BJ (cell line): ENCODE measurements at places on chromosomes 7 and 10. TPM values are rescaled to one million over a fixed set of nuclear protein-coding genes. Genes with fewer than 3 reads are reported as not detected.

GRCh38 chr7:151891753-151892152, 14.8 kb upstream of the PRKAG2 start:
- no peak for DNase-seq

DNA sequence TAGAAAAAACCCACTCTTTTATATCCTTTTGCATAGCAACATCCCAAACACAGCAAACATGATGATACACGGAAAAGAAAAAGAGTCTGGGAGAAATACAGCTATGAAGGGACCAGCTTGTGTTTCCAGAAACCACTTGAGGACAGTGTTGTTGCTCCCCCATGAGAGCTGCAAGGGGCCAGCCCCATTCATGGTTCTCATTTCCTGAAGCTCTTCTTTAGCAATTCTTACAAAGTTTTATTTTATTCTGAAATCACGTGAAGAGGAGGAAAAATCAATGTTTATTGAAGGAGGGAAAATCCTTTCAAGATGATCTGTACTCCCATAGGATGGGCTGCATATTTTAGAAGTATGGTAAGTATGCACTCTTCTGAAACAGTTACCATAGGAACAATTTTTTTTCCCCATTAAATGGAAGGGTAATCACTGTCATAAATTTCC, 17.5 kb upstream of the PRTFDC1 start:
- no peak for DNase-seq

- no peak for DNase-seq
Measured at GRCh38 chr7:99617192-99617781, 541 bp downstream of the ZSCAN25 start.

- no peak for DNase-seq
Measured at GRCh38 chr7:26441002-26441521, 149.4 kb downstream of the SNX10 start.

DNA sequence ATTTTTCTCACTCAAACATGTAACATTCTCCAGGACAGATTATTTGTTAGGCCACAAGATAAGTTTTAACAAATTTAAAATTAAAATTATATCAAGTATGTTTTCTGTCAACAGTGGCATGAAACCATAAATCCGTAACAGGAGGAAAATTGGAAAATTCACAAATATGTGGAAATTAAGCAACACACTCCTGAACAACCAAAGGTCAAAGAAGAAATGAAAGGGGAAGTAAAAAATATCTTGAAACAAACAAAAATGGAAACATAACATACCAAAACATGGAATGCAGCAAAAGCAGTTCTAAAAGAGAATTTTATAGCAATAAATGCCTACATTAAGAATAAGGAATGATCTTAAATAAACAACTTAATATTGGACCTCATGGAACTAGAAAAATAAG, 147.3 kb downstream of the ZEB1 start:
- no peak for DNase-seq

DNA sequence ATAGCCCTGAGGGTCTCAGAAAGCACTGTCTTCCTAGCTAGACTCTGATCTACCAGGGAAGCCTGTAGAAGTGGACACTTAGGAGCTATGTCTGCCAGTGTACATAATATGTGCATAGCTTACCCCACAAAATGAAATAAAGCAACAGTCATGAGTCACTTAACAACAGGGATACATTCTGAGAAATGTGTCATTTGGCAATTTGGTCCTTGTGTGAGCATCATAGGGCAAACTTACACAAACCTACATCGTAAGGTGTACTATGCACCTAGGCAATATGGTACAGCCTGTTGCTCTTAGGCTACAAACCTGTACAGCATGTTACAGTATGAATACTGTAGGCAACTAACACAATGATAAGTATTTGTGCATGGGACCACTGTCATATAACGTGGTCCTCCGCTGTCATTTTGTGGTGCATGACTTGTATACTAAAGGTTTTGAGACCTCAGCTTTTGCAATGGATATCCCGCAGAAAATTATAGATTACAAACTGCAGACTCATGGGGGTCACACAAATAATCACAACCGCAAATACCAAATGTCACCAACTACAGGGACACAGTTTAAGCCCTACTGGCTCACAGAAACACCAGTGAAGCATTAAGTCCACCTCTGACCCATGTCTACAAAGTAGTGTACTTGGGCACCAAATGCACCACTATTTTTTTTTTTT, 1.7 kb downstream of the URGCP start:
- DNase-seq = no peak

Gene OPALIN
- not detected in 2 replicates for polyA plus RNA-seq

Gene ZNF117
- 1.9 and 4.1 TPM in 2 replicates for polyA plus RNA-seq
